CD4-positive, alpha-beta memory T cell (primary cell): ENCODE measurements at places on chromosomes 5 and 9.

DNA sequence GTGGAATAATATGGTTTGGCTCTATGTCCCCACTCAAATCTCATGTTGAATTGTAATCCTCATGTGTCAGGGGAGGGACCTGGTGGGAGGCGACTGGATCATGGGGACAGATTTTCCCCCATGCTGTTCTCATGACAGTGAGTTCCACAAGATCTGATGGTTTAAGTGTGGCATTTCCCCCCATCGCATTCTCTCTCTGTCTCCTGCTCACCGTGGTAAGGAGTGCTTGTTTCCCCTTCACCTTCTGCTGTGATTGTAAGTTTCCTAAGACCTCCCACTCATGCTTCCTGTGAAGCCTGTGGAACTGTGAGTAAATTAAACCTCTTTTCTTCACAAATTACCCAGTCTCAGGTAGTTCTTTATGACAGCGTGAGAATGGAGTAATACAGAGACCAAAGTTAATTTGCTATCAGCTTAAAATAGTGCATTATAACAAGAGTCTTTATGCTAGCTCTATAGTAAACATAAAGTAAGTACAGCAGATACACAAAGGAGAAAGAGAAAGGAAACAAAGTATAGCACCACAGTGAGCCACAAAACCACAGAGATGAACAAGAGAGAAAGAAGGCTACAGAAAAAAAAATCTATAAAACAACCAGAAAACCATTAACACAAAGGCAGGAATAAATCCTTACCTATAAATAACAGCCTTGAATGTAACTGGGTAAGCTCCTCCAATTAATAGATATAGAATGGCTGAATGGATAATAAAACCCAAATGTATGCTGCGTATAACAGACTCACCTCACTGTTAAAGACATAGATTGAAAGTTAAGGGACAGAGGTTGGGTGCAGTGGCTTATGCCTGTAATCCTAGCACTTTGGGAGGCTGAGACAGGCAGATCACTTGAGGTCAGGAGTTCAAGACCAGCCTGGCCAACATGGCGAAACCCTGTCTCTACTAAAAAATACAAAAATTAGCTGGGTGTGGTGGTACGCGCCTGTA lies 39.7 kb downstream of the RAPGEF6 start:
- no peaks in the 10 kb centered on the region for H3K27me3 ChIP-seq
- H3K36me3 ChIP-seq = no peaks in the 10 kb centered on the region
- H3K27ac ChIP-seq = peak overlapping the region; percentile 38
- peaks cover 34% of the 10 kb centered on the region for H3K4me1 ChIP-seq
- peak overlapping the region; percentile 3 for H3K4me3 ChIP-seq

- no peaks in the 10 kb centered on the region for H3K36me3 ChIP-seq
- no peak for DNase-seq
- no peak overlapping the region for H3K27ac ChIP-seq
- H3K27me3 ChIP-seq = no peaks in the 10 kb centered on the region
These were observed 77.7 kb downstream of the NR6A1 start for GRCh38 chr9:124693403-124693802.

- H3K27me3 ChIP-seq = no peaks in the 10 kb centered on the region
- H3K4me1 ChIP-seq = no peaks in the 10 kb centered on the region
- no peak overlapping the region for H3K4me3 ChIP-seq
- H3K36me3 ChIP-seq = no peaks in the 10 kb centered on the region
- H3K27ac ChIP-seq = no peak overlapping the region
- DNase-seq = no peak
These were observed 584.9 kb downstream of the MAT2B start for GRCh38 chr5:164090358-164090757.

DNA sequence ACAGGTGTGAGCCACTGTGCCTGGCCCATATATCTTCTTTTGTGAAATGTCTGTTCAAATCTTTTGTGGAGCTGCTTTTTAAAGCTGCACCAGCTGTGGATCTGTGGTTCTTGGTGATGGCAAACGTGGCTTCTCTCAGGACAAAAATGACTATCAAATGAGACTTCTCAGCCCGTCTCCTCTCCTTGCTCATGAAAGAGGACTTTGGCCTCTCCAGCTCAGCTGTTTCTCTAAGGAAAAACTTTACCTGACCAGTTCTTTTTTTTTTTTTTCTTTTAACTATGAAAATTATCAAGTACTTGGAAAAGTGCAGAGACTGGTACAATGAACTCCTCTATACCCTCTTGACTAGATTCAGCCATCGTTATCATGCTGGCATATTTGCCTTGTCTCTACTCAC lies 44.8 kb downstream of the RALGPS1 start:
- no peak for DNase-seq
- H3K27me3 ChIP-seq = no peaks in the 10 kb centered on the region
- no peak overlapping the region for H3K4me3 ChIP-seq

DNA sequence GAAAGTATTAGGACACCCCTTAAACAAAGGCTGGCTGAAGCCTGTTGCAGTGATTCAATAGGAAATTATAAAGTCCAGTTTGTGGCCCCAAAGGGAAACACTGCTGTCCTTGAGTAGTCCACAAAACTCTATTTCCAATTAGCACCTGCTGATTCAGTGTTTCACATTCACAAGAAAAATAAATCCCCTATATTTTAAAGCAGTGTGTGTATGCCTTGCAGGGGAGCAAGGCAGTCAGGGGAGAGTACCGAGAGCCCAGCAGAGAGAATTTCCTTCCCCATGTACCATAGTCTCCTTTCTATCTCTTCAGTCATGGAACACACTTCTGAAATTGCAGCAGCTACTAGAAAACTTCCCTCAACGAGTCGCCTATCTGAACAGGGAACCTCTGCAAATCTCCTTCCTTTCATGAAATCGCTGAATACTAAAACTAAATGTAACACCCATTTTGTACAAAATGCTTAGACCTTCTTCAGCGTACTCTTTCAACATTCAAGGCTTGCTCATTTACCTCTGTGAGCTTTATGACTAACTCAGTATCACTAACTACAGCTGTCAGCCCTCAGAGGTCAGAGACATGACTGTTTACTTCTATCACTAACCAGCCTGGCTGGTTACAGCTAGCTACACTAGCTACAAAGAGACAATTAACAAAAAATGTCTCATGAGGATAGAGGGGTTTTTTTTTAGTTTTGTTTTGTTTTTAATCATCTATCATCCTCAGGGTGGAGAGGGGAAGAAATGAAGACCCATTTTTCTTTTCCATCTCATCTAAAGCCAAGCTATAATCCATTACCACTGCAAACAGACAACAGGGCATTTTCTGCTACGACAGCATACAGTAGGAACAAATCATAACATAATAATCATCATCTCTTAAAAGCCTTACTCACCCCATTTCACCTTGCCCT lies 188.7 kb downstream of the EBF1 start:
- no peak overlapping the region for H3K27ac ChIP-seq
- H3K4me3 ChIP-seq = no peak overlapping the region
- DNase-seq = no peak
- no peaks in the 10 kb centered on the region for H3K36me3 ChIP-seq
- H3K4me1 ChIP-seq = no peaks in the 10 kb centered on the region

DNA sequence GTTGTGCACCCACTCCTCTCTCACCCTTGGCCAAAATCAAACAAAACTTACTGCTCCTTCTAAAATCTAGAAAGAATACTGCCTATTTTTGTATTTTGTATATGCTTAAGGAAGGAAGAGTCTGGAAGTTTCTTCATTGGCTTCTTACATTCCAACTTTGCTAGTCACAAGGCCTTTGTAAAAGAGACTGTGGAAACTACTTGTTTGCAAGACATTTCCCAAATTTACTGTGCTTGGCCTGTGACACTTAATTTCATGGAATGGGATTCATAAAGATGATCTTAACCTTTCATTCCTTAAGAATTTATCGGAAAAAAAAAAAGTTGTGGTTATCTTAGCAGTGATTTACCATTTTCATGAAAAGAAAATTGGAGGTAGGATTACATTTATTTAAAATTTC lies 208.9 kb downstream of the VPS13A start:
- no peak for DNase-seq
- H3K4me1 ChIP-seq = no peaks in the 10 kb centered on the region
- peaks cover 5% of the 10 kb centered on the region for H3K36me3 ChIP-seq
- H3K27me3 ChIP-seq = no peaks in the 10 kb centered on the region

DNA sequence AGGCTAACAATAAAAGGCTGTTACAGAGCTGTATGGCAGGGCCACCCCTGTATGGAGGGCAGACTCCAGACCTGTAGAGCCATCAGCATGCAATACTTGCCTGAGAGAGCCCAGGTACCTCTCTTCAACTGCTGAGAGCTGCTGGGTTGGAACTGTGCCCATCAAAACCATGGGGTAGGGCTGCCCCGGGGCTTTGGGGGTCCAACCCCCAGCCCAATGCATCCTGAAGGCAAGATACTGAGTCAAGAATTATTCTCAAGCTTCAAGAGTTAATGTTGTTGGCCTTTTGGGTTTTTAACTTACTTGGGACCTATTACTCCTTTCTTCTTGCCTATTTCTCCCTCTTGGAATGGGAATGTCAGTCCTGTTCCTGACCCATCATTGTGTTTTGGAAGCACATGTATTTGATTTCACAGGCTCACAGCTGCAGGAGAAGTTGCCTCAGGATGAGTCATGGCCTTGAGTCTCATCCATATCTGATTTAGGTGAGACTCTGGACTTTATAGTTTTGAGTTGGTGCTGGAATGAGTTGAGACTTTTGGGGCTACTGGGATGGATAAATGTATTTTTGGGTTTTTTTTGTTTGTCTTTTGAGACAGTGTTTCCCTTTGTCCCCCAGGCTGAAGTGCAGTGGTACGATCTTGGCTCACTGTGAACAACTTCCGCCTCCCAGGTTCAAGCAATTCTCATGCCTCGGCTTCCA lies 21.0 kb upstream of the CDK7 start:
- no peak overlapping the region for H3K27ac ChIP-seq
- no peaks in the 10 kb centered on the region for H3K27me3 ChIP-seq
- DNase-seq = no peak

DNA sequence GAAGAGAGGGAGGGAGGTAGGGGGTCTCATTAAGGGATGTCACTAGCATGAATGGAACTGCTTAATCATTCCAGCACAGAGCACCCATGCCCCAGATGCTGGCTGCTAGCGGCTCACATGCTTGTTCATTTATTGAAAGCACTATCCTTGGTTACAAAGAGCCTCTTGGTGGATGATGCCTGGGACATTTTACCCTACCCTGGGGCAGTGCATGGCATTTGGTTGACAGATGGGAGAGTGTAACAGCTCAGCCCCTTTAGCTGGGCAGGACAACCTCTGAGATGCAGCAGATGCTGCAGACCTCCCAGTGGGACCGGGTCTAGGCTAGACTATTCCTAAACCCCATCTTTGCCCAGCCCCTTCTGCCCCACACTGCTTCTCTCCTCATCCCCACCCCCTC lies 46.9 kb upstream of the TCERG1 start:
- H3K27me3 ChIP-seq = peaks cover 6% of the 10 kb centered on the region
- DNase-seq = no peak
- H3K36me3 ChIP-seq = no peaks in the 10 kb centered on the region
- H3K4me1 ChIP-seq = no peaks in the 10 kb centered on the region
- no peak overlapping the region for H3K27ac ChIP-seq
- no peak overlapping the region for H3K4me3 ChIP-seq

DNA sequence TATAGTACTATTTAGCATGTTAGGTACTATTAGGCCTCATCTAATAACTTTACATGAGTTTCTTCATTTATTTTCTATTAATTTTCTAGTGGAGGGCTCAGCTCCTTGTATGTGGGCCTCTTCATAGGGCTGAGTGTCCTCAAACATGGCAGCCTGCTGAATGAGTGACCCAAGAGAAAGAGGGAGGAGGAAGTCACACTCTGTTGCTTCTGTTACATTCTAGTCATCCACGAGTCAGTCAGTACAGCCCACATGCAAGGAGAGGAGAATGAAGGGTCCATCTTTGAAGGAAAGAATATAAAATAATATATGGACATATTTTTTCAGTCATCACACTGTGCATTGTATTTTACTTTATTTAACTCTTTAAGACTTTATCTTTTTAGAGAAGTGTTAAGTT lies 66.6 kb upstream of the NR3C1 start:
- DNase-seq = no peak
- H3K36me3 ChIP-seq = no peaks in the 10 kb centered on the region
- H3K27me3 ChIP-seq = no peaks in the 10 kb centered on the region
- H3K4me3 ChIP-seq = no peak overlapping the region
- H3K27ac ChIP-seq = no peak overlapping the region

DNA sequence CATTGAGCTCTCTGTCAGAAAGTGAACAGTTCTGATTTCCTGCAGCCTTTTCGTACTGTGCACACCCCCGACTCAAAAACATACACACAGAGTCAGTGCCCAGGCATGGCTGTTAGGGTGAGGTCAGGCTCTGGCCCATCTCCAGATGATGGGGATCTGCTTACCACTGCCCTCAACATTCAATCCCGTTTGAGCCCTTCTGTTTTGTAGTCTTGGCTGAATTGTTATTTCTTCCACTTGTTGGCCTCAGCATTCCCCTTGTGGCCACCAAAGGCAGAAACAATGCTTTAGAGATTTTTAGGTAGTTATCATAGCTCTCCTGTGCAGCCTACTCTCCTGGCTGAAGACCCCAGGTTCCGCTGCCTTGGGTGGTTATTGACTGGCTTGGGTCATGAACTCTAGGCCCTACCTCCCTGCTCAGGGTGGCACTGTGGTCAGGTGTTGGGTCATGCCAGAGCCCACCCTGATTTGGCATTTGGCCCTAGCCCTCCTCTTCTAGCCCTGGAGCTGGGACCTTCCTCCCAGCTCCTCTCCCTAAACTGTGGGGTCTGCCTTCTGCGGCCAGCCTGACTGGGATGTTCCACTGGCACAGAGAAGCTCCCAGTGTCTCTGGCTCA lies 7.8 kb upstream of the MYOZ3 start:
- H3K36me3 ChIP-seq = no peaks in the 10 kb centered on the region
- H3K27me3 ChIP-seq = no peaks in the 10 kb centered on the region
- no peak overlapping the region for H3K27ac ChIP-seq
- H3K4me3 ChIP-seq = no peak overlapping the region

DNA sequence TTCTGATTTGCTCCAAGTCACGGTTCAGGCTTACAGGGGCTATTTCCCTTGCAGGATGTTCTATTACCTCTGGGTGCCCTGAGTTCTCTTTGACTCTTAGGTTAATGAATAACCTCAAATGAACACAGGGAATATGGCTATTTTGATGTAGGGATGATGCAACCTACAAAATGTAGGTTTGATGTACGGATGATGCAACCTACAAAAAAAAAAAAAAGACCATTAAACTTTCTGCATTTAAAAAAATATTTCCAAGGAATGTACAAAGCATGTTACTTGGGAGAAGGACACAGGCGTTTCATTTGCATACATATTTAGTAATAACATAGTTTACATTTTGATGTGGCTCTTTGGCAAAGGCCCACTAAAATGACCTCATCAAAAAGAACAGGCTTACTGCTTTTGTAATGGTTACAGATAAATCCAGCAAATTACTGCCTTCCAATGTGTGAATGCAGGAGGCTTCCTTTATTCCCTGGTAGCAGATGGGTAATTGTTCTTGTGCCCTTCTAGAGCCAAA lies 36.3 kb downstream of the ZNF474 start:
- no peaks in the 10 kb centered on the region for H3K27me3 ChIP-seq
- no peaks in the 10 kb centered on the region for H3K4me1 ChIP-seq
- no peak overlapping the region for H3K4me3 ChIP-seq
- no peak overlapping the region for H3K27ac ChIP-seq
- H3K36me3 ChIP-seq = no peaks in the 10 kb centered on the region
- no peak for DNase-seq
